ENCODE measurements at places on chromosomes 12 and 14. TPM values are rescaled to one million over a fixed set of nuclear protein-coding genes. Genes with fewer than 3 reads are reported as not detected.

GRCh38 chr14:89270439-89271227 lies 146.4 kb downstream of the FOXN3 start:
- DNase-seq: no peak
- H3K27me3 ChIP-seq: no peaks in the 10 kb centered on the region
- peaks cover 28% of the 10 kb centered on the region for H3K4me1 ChIP-seq
- H3K27ac ChIP-seq: no peak overlapping the region

DNA sequence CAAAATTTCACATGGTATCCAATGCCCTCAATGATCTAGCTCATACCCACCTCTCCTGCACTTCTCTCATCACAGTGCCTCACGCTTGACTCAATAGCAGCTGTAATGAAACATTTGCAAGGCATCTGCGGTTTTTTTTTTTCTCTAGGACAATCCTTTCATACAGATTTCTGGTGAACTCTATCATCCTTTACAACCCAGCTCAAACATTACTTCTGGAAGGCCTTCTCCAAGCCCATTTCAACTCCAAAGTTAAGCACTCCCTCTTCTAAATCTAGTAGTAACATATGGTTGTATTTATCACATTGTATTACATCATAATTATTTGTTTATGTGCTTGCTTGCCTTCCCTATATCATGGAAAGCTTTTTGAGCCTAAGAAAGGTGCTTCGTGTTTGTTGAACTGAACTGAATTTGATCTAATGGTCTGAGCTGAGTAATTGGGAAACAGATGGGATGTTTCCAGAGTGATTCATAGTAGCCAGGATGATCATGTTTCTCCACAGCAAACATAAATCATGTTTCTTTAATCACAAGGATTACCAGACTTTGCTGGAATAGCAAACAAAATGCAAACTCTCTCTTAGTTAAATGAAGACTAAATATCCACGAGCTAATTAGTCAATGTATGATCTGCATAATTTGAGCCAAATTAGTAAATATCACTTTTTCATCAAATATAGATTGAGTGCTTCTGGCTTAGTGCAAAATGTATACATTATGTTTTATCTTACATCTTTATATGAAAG lies 14.3 kb downstream of the CFL2 start:
- no peaks in the 10 kb centered on the region for H3K36me3 ChIP-seq
- H3K4me3 ChIP-seq: no peak overlapping the region
- no peak overlapping the region for H3K27ac ChIP-seq
- DNase-seq: no peak
- H3K27me3 ChIP-seq: no peaks in the 10 kb centered on the region
- no peaks in the 10 kb centered on the region for H3K4me1 ChIP-seq

- H3K27me3 ChIP-seq: peaks cover 39% of the 10 kb centered on the region
- H3K4me3 ChIP-seq: peak overlapping the region; percentile 54
- H3K27ac ChIP-seq: peak overlapping the region; percentile 73
- no peak for DNase-seq
- H3K36me3 ChIP-seq: no peaks in the 10 kb centered on the region
Measured at GRCh38 chr14:93040982-93041381, 74.7 kb downstream of the ITPK1 start.

AQP6 gene
- total RNA-seq: 0.21 TPM

CLEC4C gene
- total RNA-seq: not detected

HCAR1 gene
- total RNA-seq: not detected

Measured in neural crest cell (in vitro differentiated cells).